ENCODE measurements at places on chromosomes 16 and 17.

DNA sequence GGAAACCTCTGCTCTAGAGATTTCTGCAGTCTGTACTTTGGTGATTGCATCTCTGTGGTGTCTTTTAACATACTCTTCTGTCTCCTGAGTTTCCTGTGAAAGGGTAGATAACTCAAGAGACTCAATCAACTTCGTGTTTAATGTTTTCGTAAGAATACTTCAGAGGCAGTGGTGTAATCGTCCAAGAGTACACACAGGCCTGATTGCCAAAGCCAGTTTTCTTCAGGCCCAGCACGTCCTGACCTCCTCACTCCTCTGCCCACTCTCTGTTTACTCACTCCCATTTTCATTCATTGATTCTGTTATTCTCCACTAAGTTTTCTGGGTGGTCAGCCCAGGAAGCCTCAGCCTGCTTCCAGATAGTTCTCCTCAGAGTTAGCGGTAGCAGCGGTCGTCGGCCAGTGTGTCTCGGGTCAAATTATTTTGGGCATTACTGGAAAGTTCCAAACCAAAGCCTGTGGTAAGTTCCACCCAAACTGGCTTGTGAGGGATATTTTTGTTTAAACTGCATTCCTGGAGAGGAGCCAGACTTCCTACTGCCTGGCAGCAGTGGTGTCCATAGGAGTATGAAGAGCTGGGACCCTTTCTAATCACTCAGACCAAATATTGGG, 293.2 kb downstream of the WWOX start:
- DNase-seq, result no peak

DNA sequence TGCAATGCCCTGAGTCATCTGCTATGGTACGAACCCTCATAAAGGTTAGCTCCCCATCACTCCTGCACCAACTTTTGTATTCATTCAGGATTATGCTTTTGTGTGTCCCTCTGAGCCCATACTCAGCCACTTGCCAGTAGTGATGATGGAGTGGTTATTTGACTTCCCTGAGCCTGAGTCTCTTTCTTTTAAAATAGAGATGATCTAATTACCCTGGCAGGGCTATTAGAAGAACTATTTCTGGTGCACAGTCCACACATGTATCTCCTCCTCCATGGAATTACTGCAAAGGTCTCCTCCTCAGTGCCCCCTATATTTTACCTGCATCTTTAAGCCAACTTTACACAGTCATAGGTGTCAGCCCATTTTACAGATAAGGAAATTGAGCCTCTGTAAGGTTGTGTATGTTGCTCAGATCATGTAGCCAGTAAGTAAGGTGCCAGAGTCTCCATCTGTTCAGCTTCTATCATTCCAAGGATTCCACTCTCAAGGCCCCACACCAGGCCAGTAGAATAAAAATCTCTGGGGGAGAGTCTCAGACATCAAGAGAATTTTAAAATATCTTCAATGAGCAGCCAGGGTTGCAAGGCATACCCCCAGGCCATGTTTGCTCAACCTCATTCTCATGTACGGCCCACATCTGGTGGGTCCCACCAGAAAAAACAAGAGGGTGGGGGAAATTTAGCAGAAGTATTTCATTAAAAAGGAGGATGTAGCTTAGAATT, 333.7 kb upstream of the HSBP1 start:
- DNase-seq, result no peak

GRCh38 chr17:3964203-3965117, at the start of gene ATP2A3:
Gene ATP2A3, minus strand, starts transcription at chr17:3964437. Its CDS starts 146 bp downstream, at chr17:3964291.
- DNase-seq, result peak; percentile 61

GRCh38 chr16:10178080-10178479, 4.1 kb downstream of the GRIN2A start:
- no peak for DNase-seq

GRCh38 chr17:59796785-59797205, 89.3 kb downstream of the VMP1 start:
- DNase-seq, result no peak

GRCh38 chr17:69588827-69589239, 174.3 kb downstream of the MAP2K6 start:
- no peak for DNase-seq

DNA sequence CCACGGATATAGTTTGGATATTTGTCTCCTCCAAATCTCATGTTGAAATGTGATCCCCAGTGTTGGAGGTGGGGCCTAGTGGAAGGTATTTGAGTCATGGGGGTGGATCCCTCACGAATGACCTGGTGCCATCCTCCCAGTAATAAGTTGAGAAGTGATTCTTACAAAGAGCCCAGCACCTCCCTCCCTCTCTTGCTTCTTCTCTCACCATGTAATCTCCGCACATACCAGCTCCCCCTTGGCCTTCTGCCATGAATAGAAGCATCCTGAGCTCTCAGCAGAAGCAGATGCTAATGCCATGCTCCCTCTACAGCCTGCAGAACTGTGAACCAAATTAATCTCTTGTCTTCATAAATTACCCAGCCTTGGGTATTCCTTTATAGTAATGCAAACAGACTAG, 41.9 kb upstream of the RBBP6 start:
- no peak for DNase-seq

All from right forelimb (tissue), 1 donor.